Trophoblast cell (in vitro differentiated cells and primary cell): ENCODE measurements at places on chromosomes 5 and 9.
A peak's percentile ranks its signal among the peaks of the same experiment; 100 is the strongest.

- DNase-seq, result no peak
Observed at GRCh38 chr9:97930972-97931371, 7.0 kb downstream of the HEMGN start.

DNA sequence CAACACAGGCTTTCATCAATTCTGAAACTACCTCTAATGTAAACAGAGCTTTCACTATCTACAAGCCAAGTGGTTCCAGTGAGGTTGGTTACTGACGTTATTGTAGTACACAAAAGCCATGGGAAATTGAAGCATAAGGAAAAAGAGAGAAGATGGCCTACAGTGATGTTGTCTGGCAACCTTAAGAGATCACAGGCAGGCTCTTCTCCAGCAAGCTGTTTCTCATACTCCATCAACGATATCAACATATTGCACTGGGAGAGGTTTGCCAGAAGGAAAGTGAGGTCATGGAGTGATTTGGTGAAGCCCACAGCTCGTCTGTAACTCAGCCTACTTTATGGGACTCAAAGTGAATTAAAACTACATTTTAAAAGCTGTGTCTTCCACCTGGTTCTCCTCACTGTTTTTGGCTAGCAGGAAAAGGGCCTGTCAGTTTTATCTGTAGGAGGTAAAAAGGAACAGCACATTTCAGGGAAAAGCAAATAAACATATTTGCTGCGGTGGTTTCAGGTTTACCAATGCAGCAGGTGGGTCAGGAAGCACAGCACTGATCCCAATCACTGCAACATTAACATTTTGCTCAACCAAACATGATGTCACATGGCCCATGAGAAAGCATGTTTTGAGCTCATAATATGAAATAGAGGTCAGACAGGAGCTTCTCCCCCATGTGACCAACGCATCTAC is 72.9 kb downstream of the ARSB start:
- DNase-seq, result no peak

DNA sequence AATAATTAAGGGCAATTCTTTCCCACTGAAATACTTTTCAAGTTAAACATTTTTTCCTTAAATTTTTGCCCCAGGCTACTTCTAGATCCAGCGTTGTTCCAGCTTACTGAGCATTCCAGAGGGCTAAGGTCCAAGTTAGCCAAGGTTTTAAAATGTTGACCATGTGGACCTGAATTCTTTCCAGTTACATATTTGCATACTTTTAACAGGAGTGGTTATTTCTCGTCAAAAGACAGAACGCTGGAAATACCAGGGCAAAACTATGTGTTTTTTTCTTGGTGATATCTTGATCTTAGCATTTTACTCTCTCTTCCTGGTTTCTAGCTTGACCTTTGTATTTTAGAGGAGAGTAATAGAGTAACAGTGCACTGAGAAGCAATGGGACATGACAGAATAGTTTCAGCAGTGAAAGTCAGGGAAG is 32.8 kb downstream of the TMC1 start:
- peak; percentile 99 for DNase-seq

DNA sequence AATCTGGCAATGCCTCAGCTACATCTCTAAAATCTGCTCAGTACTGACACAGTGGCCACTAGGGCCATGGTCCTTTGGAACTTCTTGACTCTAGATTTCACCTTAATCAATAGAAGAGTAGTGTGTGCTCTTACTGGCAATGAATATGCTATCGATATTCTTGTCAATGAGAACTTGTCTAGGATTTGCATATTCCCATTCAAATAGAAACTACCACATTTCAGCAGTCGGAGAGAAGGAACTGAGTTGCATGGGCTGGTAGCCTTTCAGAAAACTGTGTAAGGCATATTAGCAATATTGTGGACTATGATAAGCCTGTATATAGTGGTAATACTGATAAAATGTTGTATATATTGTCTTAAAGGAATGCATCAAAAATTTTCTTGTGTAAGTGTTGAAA is 45.3 kb upstream of the NAA35 start:
- DNase-seq, result no peak

GRCh38 chr5:158390577-158390976 is 531.6 kb upstream of the CLINT1 start:
- DNase-seq, result no peak

- DNase-seq, result no peak
Observed at GRCh38 chr9:116182876-116183275, 29.3 kb downstream of the PAPPA start.

GRCh38 chr9:85969727-85970126 is 28.8 kb downstream of the NAA35 start:
- no peak for DNase-seq

GRCh38 chr5:139985733-139986132 is 57.4 kb downstream of the NRG2 start:
- DNase-seq, result no peak
